ENCODE measurements at places on chromosomes 5 and 9.

DNA sequence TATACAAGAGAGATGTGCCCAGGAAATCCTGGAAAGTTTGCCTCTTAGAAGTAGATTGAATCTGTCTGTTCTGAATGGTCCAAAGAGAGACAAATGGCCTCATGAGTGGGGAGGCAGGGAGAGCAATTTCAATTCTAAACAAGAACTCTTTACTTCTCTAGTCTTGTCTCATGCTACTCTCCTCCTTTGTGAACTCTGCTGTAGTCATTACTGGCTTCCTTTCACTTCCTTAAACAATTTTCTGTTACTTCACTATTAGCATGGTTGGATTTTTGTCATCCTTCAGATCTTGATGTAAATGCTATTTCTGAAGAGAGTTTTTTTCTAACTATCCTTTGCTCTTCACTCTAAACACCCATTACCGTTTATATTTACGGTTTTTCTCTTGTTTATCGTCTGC is 54.0 kb upstream of the GRIN3A start:
- DNase-seq: no peak

GRCh38 chr5:7209658-7210057 is 186.3 kb upstream of the ADCY2 start:
- DNase-seq: no peak

GRCh38 chr9:88006511-88007290 is 32.4 kb upstream of the CDK20 start:
- no peak for DNase-seq

DNA sequence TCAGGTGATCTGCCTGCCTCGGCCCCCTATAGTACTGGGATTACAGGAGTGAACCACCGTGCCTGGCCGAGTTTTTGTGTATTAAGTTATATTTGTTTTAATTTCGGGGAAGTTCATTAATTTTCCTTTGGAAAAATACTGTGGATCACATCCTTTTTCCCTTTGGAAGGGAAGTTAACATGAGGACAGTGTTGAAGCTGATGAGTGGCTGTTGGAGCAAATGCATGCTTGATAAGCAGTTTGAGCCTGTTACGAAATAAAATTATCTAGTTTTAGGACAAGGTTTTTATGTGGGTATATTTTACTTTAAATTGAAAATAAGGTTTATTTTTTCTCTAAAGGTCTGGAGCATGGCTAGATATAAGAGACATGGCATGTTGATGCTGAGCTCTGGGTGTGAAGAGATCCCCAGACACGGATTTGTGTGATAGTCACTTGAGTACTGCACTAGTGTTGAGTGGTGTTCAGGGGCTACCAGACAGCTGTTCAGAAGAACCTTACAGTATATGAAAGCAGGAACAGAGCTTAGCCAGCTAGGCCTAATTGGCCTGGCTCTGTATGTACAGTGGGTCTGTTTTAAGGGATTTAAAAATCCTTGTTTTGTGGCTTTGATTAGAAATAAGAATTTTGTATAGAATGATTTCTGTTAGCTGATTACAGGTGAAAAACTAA is 17.4 kb downstream of the LMNB1 start:
- DNase-seq: no peak

GRCh38 chr5:138926257-138926656 is 51.1 kb upstream of the LRRTM2 start:
- DNase-seq: no peak

DNA sequence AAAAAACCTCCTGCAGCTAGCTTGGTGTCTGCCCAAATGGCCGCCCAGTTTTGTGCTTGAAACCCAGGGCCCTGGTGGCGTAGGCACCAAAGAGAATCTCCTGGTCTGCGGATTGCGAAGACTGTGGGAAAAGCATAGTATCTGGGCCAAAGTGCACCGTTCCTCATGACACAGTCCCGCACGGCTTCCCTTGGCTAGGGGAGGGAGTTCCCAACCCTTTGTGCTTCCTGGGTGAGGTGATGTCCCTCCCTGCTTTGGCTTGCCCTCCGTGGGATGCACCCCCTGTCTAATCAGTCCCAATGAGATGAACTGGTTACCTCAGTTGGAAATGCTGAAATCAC is 83.0 kb upstream of the JAK2 start:
- no peak for DNase-seq

DNA sequence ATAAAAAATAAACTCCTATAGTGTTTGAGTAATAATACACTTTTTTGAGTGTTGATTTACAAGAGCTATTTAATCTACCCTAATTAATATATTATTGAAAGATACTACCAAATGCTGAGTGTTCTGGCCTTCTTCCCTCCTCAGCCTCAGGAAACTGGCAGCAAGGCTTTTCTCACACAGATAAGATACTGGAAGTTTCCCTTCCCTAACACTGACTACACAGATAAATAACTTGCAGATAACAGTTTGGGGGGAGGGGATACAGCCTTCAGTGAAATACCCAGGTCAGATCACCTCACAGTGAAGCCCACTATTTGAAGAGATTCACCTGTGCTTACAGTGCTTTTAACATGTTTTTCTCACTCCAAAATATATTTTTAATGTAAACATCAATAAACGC is 1.6 kb upstream of the NIPSNAP3A start:
- DNase-seq: no peak

DNA sequence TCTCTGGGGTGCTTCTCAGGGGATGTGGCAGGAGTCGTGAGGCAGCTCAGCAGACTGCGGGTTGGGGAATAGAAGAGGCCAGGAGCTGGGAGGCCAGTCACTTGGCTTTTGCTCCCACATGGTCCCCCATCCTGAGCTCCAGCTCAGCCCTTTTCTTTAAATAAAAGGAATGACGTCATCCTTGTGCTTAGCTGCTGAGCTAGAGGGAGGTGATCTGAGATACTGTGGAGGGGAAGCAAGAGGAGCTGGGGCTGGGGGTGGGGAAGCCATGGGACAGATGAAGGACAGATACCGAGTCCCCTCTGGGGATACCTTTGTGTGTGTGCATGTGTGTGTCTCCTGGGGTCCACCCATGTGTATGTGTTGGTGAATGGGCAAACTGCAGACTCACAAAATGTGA is 89.0 kb upstream of the ARAP3 start:
- DNase-seq: no peak

- no peak for DNase-seq
Observed at GRCh38 chr9:128787659-128788058, 606 bp downstream of the TBC1D13 start.

- no peak for DNase-seq
Observed at GRCh38 chr5:35618304-35618636, 607 bp downstream of the SPEF2 start.

- DNase-seq: no peak
Observed at GRCh38 chr5:36728697-36729543, 122.5 kb downstream of the SLC1A3 start.
